Effector CD8-positive, alpha-beta T cell (primary cell): ENCODE measurements at places on chromosomes 11 and 22.

GRCh38 chr22:37920126-37920525 lies 14.0 kb downstream of the MICALL1 start:
- no peak for DNase-seq

- no peak for DNase-seq
Observed at GRCh38 chr22:29212743-29213142, 7.0 kb downstream of the EMID1 start.

GRCh38 chr11:72606748-72607468 lies 67.3 kb downstream of the PDE2A start:
- DNase-seq, result no peak

GRCh38 chr11:64239662-64240434 lies 1.0 kb upstream of the FKBP2 start:
- no peak for DNase-seq

DNA sequence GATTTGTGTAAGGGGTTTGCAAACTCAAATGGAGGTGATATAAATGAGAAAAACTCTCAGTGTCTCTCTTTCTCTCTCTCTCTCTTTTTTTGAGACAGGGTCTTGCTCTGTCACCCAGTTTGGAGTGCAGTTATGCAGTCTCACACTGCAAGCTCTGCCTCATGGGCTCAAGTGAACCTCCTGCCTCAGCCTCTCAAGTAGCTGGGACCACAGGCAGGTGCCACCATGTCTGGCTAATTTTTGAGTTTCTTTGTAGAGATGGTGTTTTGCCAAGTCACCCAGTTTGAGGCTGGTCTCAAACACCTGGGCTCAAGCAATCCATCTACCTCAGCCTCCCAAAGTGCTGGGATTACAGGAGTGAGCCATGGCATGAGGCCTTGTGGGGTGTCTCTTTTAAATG lies 2.9 kb downstream of the BIRC3 start:
- DNase-seq, result no peak

DNA sequence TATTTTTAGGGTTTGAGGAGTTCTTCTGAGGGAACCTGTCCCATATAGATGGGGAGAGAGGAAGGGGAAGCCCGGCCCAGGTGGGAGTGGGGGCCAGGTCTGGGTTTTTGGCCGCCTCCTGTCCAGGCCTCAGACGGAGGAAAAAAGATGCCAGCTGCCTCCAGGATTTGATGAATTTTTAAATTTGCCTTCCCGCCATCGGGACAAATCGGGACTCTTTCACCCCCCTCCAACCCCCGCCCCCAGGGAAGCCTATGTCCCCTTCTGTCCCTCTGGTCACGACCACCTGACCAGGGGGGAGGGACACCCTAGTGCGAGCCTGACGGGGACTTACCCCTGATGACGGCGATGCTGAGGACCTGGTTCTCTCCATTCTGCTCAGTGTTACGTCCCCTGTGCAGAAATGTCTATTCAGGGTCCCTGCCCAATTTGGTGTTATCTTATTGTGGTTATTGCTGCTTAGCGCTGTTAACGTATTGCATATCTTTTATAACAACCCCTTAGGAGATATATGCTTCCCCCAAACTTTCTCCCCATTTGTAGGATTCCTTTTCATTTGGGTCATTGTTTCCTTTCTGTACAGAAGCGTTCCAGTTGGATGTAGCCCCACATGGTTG lies 115.9 kb upstream of the GRK3 start:
- DNase-seq, result no peak
